ELF-1 (cell line): ENCODE measurements at places on chromosomes 2 and 18.

- DNase-seq, result no peak
Observed at GRCh38 chr2:183063083-183063482, 15.5 kb upstream of the DUSP19 start.

- DNase-seq, result no peak
Observed at GRCh38 chr2:6493669-6494068, 372.0 kb downstream of the CMPK2 start.

DNA sequence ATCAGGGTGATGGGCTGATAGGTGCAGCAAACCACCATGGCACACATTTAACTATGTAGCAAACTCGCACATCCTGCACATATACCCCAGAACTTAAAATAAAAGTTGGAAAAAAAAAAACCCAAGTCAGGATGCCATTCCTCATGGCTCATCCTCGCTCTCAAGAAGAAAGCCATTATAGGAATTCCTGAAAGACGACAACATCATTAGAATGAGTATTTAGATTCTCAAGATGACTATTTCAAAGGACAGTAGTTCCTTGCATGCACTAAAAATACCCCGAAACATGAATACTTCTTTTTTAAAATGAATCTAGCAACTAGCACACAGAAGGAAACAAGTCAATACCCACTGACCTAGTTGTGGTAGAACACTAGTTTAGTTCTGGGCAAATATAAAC lies 285.8 kb upstream of the REV1 start:
- DNase-seq, result no peak

GRCh38 chr18:56200381-56200911 lies 437.9 kb downstream of the TXNL1 start:
- DNase-seq, result no peak
